ENCODE measurements at places on chromosomes 2 and 18.

DNA sequence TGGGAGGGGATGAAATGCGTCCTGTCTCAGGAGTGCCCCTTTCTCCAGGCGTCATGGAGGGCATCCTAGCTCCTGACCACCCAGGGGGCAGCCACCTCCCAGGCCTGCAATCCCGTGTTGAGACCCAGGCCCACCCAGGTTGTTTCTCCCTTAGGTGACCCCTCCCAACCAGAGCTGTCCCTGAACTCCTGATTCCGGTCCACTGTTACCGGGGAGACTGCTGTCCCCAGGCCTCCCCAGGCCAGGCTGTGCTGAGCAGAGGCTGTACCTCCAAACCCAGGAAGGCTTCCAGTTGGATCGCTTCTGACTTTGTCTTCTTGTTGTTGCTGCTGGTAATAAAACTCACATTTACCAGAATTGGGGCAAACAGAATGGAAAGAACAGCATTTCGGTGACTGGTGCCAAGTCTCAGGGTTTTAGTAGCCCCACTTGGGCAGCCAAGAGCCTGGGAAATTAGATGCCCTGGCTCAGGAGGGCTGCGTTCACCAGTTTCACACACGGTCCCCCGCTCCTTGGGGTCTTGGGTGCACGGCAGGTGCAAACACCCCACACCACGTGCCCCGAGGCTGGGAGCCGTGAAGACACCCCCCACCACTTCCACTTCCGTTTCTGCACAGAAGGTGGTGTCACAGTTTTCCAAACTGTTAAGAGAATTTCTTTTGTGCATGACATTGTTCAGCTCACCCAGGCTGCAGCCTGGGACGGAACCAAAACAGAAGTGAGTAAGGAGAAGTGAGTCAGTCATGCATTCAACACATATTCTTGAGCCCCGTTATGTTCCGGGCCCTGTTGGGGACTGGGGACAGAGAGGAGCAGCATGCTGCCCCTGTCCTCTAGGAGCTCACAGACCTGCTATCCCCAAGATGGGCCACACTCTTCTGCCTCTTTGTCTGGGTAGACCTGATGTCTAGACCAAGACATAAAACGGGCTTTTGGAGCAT, 29.4 kb downstream of the ITM2C start:
- no peak for DNase-seq

- DNase-seq: no peak
Measured at GRCh38 chr18:23178661-23179081, 43.4 kb downstream of the CABLES1 start.

DNA sequence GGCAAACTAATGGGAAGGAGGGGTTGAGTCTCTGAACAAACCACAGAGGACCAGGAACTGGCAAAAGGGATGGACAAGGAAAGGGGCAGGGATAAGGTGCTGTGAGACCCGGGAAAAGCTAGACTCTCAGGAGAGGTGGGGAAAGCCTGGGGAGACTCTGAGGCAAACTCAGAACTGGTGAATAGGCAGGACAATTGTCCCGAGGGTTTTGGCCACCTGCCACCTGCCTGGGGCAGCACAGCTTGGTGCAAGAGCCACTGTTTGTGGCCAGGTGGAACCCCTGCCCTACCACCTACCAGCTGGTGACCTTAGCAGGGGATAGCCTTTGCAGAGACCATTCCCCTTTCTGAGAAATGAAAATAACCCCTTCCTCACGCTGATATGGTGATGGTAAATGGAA, 129.4 kb upstream of the ASB18 start:
- no peak for DNase-seq

GRCh38 chr18:12233378-12233777, 20.8 kb upstream of the CIDEA start:
- no peak for DNase-seq

GRCh38 chr2:238169708-238170251, 11.0 kb downstream of the ERFE start:
- no peak for DNase-seq

DNA sequence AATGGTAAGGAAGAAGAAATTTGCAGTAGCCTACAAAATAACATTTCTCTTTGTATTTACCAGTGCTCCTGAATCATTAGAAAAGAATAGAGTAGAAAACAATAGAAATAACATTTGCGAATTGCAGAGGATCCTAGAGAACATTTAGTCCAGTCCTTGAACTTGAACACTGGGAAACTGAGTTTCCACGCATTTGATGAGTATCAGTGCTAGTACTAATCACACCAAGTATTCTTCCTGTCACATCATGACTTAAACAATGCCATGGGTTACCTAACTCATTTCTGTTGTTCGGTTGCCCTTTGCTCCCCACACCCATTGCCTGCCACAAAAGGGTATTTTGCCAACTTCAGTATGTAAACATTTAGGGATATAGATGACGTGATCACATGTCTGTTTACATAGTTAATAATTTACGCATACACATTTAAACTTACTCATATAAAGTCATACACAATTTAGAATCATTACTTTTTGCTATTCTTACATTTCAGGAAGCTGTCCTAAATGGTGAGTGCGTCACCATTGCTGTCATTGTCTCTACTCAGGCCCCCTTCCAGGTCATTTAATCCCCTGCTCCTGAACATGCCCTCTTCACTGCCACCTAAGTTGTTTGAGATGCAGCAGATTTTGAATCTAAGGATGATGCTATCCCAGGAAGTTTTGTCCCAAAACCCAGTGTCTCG, 42.3 kb downstream of the CRIM1 start:
- DNase-seq: no peak

- DNase-seq: no peak
Measured at GRCh38 chr2:191907091-191907490, 60.2 kb upstream of the CAVIN2 start.

DNA sequence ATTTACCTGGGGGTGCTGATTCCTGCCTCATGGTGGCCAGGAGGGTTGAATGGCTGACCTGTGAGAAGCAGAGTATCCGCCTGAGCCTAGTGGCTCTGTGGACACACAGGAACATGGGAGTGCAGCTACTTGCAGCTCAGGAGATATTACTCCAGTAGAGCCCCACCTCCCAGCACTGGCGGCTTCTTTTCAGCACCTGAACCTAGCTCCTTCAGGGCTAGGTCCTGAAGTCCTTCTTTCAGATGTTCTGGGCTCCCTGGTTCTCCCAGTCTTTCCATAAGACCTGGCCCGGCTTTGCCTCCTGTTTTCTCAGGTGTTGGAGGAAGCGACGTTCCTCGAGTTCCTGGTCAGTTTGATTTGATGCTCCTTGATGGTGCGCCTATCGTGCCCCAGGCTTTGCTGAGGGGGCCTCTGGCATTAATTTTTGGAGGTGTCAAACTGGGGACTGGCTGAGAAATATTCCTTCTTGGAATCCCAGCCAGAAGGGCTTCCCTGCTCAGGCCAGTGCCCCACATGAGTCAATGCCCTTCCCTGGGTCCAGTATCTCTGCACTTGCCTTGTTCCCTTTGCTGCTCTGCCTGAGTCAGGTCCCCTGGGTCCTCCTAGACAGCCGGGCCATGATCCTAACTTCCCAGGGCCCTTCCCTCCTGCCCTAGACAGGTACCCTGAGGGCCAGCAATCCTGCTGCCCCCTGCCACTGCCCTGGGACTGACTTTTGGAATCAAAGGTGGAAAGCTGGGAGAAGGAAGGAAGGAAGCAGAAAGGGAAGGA, 110.7 kb upstream of the HAAO start:
- DNase-seq: no peak

GRCh38 chr2:235557903-235558302, 64.1 kb downstream of the AGAP1 start:
- DNase-seq: no peak

DNA sequence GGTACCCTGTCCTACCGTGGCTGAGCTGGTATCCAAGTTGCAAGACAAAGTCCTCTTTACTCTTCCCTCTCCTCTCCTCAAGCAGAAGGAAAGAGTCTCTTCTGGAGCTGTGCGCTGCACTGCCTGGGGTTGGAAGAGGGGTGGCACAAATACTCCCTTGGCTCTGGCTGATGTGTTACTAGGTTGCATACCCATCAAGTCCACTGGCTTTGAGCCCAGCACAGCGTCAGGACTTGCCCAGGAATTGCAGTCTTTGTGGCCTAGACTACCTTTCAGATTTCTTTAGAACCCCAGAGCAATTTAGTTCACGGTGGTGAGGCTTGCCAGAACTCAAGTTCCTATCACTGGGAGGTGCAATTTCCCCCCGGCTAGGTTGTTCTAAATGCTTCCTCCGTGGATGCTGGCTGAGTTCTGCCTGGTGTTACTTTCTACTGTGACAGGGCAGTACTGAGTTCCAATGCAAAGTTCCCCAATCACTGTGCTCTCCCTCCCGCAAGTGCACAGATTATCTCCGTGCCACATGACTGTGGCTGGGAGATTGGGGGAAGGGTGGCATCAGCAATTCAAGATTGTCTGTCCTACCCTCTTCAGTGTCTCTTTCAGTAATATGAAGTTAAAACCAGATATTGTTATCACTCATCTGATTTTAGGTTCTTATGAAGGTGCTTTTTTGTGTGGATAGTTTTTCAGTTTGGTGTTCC, 13.4 kb downstream of the MYO3B start:
- DNase-seq: no peak

DNA sequence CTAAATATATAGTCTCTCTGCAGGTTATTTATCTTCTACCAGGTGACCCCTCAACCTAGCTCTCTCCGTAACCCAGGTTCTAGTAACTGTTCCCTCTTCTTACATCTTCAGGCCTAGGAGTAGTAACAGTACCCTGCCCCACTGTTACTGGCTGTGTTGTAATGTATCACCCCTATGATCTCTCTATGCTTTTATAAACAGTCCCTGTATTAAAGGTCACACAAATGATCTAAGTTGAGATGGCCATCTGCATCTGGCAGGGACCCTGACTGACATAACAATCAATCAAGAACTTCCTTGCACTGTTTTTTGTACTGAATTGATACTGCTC, 219.7 kb upstream of the STK17B start:
- no peak for DNase-seq

- DNase-seq: no peak
Measured at GRCh38 chr2:54634564-54635511, 88.6 kb upstream of the EML6 start.

DNA sequence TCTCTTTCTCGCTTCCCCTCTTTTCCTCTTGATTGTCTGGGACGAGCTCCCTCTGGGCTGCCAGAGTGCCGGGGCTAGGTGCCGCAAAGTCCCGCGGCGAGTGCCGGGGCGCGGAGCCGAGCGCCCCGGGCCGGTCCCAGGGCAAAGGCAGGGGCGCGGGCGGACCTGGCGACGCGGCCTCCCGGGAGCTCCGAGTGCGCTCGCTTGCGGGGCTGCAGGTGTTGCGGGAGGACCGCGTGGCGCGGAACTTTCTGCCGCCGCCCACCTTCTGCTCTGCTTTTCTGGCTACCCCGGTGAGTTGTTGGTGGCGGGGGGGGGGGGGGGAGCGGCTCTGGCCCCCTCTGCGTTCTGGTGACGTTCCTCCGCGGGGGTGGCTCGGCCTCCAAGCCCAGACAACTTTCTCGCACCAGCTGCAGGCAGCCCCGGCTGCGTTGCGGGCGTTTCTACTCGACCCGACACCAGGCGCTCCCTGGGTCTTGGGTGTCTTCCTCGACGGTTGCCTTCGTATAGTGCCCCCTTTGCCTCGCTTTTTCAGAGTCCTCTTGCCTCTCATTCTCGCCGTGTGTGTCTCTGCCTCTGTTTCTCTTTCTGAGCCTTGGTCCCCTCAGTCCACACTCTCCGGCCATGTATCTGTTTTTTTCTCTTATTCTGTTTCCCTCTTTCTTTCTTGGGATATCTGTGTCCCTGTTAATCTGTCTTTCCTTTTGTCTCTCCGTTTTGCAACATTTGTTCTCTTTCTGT, 759 bp downstream of the GALNT13 start:
- no peak for DNase-seq

GRCh38 chr2:222194669-222195068, 104.1 kb downstream of the PAX3 start:
- DNase-seq: no peak

- DNase-seq: no peak
Measured at GRCh38 chr18:48358868-48359267, 50.3 kb downstream of the ZBTB7C start.

- DNase-seq: no peak
Measured at GRCh38 chr2:212708355-212708754, 169.8 kb upstream of the ERBB4 start.

- DNase-seq: no peak
Measured at GRCh38 chr2:86027196-86027921, 78.3 kb downstream of the POLR1A start.

- DNase-seq: no peak
Measured at GRCh38 chr18:54529444-54529843, 61.6 kb upstream of the DYNAP start.

- no peak for DNase-seq
Measured at GRCh38 chr18:63402246-63403162, 19.8 kb downstream of the VPS4B start.

GRCh38 chr2:106269591-106270291, 75.6 kb upstream of the UXS1 start:
- peak; percentile 16 for DNase-seq

- no peak for DNase-seq
Measured at GRCh38 chr2:69073928-69074570, 61.1 kb downstream of the ANTXR1 start.

DNA sequence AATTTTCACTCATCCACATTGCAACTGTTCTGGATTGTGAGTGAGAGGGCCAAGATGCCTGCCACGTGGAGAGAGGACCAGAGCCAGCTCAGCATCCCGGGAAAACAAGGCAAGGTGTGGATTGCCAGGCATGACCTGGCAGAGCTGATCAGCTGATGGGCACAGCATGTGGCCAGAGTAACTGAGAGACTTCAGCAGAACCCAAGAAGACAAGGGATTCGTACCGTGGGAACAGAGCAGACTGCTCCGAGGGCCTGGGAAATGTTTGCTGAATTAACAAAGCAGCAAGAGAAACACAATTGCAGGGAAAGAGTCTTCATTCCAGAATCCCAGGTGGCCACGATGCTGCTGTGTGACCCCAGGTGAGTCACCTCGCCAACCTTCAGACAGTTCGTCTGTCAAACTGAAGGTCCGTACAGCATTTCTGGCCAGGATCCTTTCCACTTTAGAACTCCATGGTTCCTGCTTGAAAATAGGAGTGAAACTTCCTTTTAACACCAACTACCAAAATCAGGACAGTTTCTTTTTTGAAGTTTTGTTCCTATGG, 26.3 kb upstream of the POMC start:
- no peak for DNase-seq

DNA sequence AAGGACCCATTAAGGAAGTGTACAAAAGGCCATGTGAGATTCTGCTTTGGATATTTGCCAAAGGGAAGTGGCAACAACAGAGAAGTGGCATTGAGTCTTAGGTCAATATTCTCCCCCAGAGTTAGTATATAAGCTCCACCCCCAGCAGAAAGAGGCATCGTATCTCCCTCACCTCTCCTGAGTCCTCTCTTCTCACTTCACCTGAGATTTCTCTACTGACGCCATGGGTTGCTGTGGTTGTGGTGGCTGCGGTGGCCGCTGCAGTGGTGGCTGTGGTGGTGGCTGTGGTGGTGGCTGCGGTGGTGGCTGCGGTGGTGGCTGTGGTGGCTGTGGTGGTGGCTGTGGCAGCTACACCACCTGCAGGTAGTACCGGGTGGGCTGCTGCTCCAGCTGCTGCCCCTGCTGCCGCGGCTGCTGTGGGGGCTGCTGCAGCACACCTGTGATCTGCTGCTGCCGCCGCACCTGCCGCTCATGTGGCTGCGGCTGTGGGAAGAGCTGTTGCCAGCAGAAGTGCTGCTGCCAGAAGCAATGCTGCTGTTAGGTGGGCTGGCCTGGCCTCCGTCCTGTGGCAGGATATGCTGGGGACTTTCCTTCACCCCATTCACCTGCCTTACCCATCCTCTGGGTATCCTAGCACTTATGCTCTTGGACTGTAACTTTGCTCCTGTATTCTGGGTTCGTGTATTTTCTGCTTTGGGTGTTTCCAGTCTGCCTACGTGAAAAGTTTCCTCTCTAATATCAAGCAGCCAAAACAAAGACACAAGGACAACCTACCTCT, 5.9 kb downstream of the SCYGR3 start:
- no peak for DNase-seq

GRCh38 chr18:58429442-58429841, 199.4 kb downstream of the ALPK2 start:
- DNase-seq: no peak

- no peak for DNase-seq
Measured at GRCh38 chr2:78541451-78542267, 483.8 kb upstream of the REG3G start.

Measured in activated CD4-positive, alpha-beta T cell treated with anti-CD3 and anti-CD28 coated beads for 24 hours (primary cell).